ENCODE measurements at places on chromosomes 13 and 19.
A peak's percentile ranks its signal among the peaks of the same experiment; 100 is the strongest.

DNA sequence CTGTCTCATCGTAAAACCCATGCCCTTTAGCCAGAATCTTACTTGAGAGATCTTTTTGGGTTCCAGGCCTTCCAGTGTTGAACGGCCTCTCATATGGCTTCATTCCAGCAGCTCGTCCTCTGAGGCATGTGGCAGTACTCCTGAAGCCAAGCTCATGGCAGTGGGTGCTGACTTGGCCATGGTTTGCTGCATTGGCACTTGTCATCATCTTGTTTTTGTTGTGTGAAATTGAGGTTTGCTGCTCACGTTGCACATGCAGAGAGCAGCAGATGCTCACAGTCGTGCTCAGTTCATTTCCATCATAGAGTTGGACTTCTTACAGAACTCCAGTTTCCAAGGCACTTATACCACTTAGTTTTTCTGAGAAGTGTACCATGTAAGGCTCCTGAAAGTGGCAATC lies 14.9 kb downstream of the TEX29 start:
- no peak for DNase-seq

- no peak for DNase-seq
Measured at GRCh38 chr13:37413161-37413560, 185.4 kb downstream of the POSTN start.

DNA sequence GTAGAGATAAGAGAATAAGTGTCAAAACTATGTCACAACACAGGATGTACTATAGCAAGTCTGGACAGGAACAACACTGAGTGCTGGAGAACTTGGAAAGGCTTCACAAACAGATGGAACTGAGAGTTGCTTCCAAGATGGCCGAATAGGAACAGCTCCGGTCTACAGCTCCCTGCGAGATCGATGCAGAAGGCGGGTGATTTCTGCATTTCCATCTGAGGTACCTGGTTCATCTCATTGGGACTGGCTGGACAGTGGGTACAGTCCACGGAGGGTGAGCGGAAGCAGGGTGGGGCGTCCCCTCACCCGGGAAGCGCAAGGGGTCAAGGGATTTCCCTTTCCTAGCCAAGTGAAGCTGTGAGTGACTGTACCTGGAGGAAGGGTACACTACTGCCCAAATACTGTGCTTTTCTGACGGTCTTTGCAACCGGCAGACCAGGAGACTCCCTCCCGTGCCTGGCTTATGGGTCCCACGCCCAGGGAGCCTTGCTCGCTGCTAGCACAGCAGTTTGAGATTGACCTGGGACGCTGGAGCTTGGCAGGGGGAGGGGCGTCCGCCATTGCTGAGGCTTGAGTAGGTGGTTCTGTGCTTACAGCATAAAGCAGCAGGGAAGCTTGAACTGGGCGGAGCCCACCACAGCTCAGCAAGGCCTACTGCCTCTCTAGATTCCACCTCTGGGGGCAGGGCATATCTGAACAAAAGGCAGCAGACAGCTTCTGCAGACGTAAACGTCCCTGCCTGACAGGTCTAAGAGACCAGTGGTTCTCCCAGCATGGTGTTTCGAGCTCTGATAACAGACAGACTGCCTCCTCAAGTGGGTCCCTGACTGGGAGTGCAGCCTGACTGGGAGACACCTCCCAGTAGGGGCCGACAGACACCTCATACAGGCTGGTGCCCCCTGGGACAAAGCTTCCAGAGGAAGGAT lies 46.0 kb downstream of the USP12 start:
- DNase-seq, result no peak

DNA sequence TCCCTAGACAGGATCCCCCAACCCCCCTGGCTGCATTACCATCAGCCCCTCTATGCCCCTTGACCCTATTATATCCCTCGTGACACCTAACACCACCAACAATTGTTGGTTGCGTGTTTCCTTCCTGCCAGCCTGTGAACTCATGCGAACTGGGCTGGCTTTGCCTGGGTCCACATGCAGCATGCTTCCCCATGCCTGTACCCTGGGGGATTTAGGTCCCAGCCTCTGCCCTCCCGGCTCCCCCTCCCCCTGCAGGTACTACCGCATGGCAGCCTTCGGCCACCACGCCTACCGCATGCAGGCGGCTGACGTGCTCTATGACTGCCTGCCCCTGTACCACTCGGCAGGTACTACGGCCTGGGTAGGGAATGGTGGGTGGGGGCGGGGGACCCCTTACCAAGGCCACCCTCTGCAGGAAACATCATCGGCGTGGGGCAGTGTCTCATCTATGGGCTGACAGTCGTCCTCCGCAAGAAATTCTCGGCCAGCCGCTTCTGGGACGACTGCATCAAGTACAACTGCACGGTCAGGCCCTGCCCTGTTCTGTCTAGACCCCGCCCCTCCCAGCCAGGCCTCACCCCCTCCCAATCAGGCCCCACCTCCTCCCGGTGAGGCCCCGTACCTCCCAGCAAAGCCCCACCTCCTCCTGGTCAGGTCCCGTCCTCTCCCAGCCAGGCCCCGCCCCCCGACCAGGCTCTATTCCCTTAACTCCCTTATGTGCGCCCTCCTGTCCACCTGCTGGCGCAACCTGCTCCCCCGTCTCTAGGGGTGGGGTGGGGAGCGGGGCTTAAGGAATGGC lies 18.5 kb downstream of the SLC27A1 start:
- DNase-seq, result peak; percentile 65

- peak; percentile 67 for DNase-seq
Measured at GRCh38 chr19:55632463-55632834, 8.1 kb upstream of the ZNF784 start.

GRCh38 chr19:1794424-1795172 lies 17.5 kb downstream of the ATP8B3 start:
- DNase-seq, result no peak

GRCh38 chr19:20247016-20247683 lies 80.1 kb downstream of the ZNF486 start:
- DNase-seq, result peak; percentile 10

DNA sequence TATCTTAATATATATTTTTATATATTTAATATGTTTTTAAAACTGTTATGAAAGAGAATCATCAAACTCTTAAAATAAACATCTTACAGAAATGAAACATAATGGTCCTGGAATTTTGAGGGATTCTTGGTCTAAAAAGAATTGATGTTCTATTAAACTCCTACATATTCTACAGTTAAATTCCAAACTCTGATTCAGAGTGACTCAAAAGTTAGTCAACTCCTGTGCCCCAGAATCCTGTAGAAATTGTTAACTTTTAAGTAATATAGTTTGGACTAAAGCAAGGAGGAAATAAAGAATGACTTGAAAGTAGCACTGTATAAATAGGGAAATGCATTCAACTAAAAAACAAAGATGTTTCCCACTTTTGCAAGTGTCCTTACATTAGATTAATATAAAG lies 47.7 kb downstream of the FNDC3A start:
- DNase-seq, result no peak

- peak; percentile 28 for DNase-seq
Measured at GRCh38 chr13:23466144-23467002, 32.9 kb upstream of the SACS start.
